Sciatic nerve (tissue), 2 donors: ENCODE measurements at places on chromosomes 3 and 15.
A peak's percentile ranks its signal among the peaks of the same experiment; 100 is the strongest.

DNA sequence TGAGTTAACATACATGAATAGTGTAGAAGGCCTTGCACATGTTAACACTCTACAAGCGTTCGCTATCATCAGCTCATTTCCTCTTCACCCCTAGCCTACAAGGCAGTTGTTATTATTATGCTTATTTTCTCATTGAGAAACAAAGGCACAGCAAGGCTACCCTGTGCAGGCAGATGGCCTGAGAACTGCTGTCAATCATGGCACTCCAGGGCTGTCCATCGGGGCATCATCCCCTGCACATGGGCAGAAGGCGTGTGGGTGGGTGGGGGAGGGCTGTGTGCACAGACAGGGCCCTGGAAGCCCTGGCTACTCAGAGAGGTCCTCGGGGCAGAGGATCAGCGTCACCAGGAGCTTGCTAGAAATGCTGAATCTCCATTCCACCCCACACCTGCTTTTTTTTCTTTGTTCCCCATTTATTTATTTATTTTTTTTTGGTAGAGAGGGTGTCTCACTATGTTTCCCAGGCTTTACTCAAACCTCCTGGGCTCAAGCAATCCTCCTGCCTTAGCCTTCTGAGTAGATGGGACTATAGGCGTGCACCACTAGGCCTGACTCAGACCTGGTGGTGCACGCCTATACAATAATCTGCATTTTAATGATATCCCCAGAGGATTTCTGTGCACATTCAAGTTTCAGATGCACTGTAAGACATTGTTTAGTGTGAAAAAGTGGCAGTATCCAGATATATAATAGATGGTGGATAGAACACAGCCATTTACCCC lies 9.6 kb upstream of the ZXDC start:
- DNase-seq = no peak

DNA sequence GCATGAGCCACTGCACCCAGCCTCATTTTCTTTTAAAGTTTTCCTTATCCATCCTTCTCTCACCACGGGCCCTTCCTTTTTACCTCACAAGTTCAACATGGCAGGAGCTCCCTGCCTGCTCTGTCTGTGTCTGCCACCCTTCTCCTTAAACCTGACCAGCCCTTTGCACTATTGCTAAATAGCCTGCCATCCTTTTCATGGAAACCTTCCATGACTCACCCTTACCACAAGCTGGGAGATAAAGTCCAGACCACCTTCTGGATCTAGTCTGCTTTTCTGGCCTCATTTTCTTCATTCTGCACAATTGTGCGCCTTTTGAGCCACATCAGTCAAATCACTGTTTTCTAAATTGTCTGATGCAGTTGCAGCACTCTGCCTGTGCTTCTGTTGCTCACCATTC lies 8.9 kb downstream of the PARP14 start:
- DNase-seq = no peak

DNA sequence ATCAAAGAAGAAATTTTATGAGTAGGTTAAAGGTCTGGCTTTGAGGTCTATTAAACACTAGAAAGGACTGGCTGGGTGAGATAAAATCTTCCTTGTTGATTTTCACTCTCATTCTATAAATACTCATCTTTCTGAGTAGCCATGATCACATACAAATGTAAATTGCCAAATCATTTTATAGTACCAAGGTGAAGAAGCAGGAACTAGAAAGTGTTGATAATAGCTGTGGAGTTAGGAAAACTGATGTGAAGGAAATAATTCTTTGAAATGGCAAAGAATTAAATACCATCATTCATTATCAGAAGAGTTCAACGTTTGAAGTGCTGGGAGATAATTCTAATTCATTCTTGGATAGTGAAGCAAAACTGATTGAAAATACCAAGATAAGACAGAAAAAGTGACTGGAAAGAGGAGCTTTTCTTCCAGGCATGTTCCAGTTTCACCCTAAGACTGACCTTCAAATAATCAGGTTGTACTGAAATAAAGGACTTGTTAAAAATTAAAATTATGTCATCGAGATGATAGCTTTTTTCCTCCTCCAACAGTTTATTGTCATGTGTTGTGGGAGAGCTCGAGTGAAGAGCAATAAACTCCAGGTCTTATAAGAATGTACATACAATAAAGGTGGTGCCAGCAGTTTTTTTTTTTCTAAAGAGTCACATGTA lies 17.4 kb downstream of the THBS1 start:
- no peak for DNase-seq

GRCh38 chr3:56133423-56133822 lies 334.8 kb downstream of the ERC2 start:
- no peak for DNase-seq

- peak; percentile 81 for DNase-seq
These were observed 424.8 kb downstream of the LPP start for GRCh38 chr3:188578576-188579363.

DNA sequence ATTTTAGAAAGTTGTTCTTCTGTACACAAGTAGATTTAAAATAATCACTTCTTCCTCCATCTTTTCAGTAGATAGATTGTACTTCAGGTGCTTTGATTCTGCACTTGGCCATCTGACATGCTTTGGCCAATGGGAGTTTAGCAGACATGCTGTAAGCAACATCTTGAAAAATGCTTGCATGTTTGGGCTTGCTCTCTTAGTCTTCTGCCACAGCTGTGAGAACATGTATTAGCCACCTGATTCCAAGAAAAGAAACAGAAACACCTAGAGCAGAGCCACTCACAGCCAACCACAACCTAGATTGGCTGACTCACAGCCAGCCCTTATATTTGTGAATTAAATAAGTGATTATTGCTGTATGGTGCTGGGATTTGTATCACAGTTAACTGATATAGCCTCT lies 70.2 kb upstream of the GADL1 start:
- DNase-seq = no peak

- DNase-seq = no peak
These were observed 96.2 kb downstream of the CBLB start for GRCh38 chr3:105772635-105773034.

GRCh38 chr3:192092388-192093005 lies 631.5 kb downstream of the PYDC2 start:
- no peak for DNase-seq

- DNase-seq = no peak
These were observed 9.3 kb upstream of the SYNM start for GRCh38 chr15:99095626-99096025.

- DNase-seq = no peak
These were observed 166.6 kb downstream of the ANO10 start for GRCh38 chr3:43455233-43455632.

- no peak for DNase-seq
These were observed 28.8 kb upstream of the CORO2B start for GRCh38 chr15:68550004-68550403.

- DNase-seq = no peak
These were observed 42.3 kb downstream of the ZDHHC19 start for GRCh38 chr3:196168808-196169391.

GRCh38 chr3:42970976-42971772 lies 7.9 kb upstream of the GASK1A start:
- DNase-seq = no peak

- no peak for DNase-seq
These were observed 4.8 kb downstream of the CSRNP1 start for GRCh38 chr3:39148435-39149058.

- DNase-seq = no peak
These were observed 35.6 kb downstream of the RTP4 start for GRCh38 chr3:187403768-187404288.

GRCh38 chr3:13564751-13565560 lies 16.0 kb downstream of the FBLN2 start:
- DNase-seq = no peak

GRCh38 chr3:14343338-14344112 lies 58.9 kb upstream of the SLC6A6 start:
- no peak for DNase-seq

- no peak for DNase-seq
These were observed 8.7 kb upstream of the SMCO1 start for GRCh38 chr3:196523841-196524240.
